Stimulated activated CD8-positive, alpha-beta memory T cell treated with anti-CD3 and anti-CD28 coated beads, Interleukin-15, amount 100 ng/mL, for 1 hour (primary cell): ENCODE measurements at places on chromosomes 2 and 18.

GRCh38 chr2:112839407-112840067 lies 3.0 kb upstream of the IL1B start:
- DNase-seq, result no peak

DNA sequence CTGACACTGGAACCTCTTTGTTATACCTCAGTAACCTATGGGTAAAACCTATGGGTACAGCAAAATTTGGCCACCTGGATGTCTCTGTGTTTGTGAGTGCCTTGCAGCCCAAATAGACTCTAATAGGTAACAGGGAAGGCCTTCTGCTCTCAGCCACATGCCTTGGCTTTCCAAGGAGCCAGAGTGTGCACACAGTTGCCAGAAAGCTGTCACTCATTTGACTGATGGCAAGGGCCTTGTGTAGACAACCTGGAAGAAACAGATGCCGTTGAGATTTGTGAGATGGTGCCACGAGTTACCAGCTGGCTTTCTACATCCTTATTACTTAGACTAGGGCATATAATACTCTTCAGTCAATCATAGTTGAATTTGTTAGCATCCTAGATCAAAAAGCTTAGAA lies 90.1 kb upstream of the RAB12 start:
- DNase-seq, result no peak

GRCh38 chr2:50546790-50547189 lies 485.1 kb downstream of the NRXN1 start:
- DNase-seq, result no peak

- no peak for DNase-seq
Observed at GRCh38 chr18:31723639-31723989, 37.1 kb downstream of the SLC25A52 start.

DNA sequence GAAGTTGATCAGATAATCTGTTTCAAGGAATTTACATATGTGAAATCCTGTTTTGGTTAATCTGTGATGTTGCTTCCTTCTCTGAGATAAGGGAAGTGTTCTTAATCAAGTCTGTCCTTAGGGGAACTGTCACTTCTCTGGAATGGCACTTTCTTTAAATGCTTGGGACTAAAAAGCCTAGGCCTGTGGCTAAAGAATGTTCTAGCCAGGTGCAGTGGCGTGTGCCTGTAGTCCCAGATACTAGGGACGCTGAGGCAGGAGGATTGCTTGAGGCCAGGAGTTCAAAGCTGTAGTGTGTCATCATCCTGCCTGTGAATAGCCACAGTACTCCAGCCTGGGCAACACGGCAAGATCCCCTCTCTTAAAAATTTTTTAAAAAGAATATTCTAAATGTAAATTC lies 217.6 kb upstream of the SIX3 start:
- DNase-seq, result no peak

GRCh38 chr2:109423556-109424359 lies 190.0 kb downstream of the SEPTIN10 start:
- no peak for DNase-seq

DNA sequence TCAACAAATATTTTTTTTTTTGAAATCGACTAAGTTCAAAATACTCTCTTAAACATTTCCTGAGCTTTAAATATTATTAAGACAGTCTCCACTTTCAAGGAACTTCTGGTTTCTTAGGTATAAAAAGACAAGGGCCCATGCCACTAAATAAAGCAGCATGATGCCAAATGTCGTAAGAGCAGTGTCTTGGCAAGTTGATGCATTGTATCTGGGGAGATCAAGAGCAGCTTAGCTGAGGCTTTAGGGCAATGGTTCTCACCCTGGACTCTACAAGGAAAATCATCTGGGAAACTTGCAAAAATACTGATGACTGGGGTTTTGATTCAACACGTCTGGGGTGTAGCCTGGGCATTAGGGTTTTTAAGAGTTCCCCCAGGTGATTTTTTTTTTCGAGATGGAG lies 41.3 kb downstream of the COL4A3 start:
- DNase-seq, result no peak

DNA sequence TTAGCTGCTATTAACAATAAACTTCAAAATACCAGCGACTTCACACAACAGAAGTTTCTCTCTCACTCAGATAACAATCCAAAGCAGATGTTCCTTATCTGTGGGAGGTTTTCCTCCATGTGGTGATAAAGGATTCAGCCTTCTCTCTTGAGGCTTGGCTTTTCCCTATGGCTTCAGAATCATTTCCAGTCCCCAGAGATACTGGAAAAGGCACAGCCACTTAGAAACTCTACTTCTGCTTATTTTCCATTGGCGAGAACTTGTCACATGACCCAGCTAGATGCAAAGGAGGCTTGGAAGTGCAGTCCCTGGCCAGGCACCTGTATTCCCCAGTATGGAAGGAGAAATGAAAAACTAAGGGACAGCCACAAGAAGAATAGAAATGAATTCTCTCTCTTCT lies 344.8 kb downstream of the MTX2 start:
- DNase-seq, result no peak

DNA sequence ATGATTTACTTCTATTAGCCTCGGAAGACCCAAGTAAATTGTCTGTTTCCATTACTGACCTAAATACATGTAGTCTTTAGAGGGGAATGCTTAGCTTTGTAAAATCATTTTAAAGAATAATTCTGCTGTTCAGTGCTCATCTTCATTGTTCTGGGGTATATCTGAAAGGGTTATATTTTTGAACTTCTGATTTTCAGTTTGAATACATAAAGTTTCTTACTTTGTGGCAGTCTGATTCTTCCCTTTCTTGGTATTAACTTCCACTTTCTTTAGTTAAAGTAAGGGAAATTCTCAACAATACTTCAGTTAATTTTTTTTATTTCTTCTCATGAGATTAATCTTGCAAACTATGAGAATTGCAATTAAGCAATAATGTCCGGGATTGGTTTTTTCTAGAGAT lies 148.4 kb downstream of the DOCK10 start:
- no peak for DNase-seq

- no peak for DNase-seq
Observed at GRCh38 chr2:56705713-56706112, 521.9 kb downstream of the CCDC85A start.

- no peak for DNase-seq
Observed at GRCh38 chr2:44980751-44981713, 28.2 kb downstream of the SIX2 start.

DNA sequence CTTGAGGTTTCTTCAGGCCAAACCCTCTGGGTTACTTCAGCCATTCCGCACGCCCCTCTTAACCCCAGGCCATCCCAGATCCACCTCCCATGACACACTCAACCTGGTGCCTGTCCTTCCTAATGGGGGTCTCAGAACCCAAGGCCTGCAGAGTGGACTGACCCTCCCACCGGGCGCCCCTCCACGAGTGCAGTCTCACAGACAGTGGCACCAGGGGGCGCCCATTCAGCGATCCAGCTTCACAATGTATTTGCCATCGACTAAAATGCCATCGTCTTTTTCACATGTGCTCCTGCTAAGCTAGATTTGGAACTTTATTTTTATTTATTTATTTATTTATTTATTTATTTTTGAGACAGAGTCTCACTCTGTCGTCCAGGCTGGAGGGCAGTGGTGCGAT lies 38.5 kb downstream of the INPP5D start:
- DNase-seq, result no peak

GRCh38 chr2:25831746-25832449 lies 46.4 kb downstream of the ASXL2 start:
- no peak for DNase-seq

DNA sequence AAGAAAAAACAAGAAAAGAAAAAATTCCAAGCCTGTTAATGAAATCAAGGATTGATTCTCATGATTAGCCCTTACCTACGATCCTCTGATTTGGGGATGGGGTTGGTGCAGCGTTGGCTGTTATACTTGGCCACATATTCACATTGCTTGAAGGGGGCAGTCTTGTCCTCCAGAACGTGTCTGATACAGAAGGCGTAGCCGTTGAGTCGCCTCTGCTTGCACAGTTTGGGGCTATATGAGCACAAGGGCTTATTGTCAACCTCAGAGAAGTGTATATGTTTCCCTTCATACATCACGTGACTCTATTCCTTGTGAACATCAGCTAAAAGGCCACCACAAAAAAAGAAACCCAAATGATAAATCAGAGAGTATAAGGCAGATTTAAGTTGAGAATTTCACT lies 23.2 kb downstream of the INO80D start:
- no peak for DNase-seq
